Umbilical cord (tissue), 2 donors: ENCODE measurements at places on chromosomes 11 and 22. TPM values are rescaled to one million over a fixed set of nuclear protein-coding genes. Genes with fewer than 3 reads are reported as not detected.

C11orf42 gene
- not detected for total RNA-seq

ART1 gene
- not detected for total RNA-seq

DNA sequence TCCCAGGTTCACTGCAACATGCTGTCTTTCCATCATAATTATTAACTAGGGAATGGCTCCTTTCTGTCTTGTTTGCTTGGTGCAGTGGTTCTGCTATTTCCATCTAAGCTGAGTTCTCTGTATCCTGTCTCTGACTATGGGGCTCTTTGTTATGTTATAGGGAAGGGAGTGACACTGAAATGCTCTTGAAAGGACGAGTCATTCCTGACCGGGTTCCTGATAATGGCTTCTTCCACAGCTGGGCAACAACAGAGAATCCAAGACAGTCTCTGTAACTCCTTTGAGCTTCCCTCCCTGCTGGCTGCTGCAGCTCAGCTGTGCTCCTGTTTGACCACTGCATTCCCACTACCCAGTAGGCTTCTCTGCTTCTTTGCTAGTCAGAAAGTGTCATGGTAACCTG is 24.1 kb downstream of the OR2AT4 start:
- no peak for DNase-seq

- peak; percentile 24 for DNase-seq
These were observed 1.8 kb upstream of the TBC1D10A start for GRCh38 chr22:30328466-30329049.

- no peak for DNase-seq
These were observed 47.1 kb upstream of the OPCML start for GRCh38 chr11:133579165-133580031.

GRCh38 chr11:66915866-66916265 is 42.3 kb downstream of the PC start:
- DNase-seq: no peak

GRCh38 chr11:23590596-23591308 is 730.5 kb upstream of the CCDC179 start:
- DNase-seq: no peak
